Activated CD8-positive, alpha-beta memory T cell treated with anti-CD3 and anti-CD28 coated beads for 4 hours (primary cell): ENCODE measurements at places on chromosomes 1 and 21.

DNA sequence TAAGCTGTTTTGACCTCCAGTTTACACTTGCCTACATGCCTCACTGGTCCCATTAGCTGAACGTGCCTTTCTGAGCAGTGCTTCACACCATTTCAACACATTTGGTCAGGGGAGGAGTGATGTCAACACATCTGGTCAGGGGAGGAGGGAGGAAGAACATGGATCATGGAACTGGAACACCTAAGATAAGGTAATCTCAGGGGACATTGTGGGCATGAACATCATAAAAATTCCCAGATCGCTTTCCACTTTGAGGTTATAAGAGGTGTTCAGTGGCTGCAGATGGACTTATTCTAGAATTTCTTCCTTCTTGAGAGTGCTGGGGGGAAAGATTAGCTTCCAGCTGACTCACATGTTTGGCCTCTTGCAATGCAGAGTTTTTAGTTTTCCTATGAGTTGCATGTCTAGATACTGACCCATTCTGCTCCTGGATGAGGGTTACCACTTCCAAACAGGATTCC is 2.0 kb downstream of the QSOX1 start:
- DNase-seq = no peak

GRCh38 chr1:111142356-111142975 is 2.4 kb downstream of the CEPT1 start:
- no peak for DNase-seq

DNA sequence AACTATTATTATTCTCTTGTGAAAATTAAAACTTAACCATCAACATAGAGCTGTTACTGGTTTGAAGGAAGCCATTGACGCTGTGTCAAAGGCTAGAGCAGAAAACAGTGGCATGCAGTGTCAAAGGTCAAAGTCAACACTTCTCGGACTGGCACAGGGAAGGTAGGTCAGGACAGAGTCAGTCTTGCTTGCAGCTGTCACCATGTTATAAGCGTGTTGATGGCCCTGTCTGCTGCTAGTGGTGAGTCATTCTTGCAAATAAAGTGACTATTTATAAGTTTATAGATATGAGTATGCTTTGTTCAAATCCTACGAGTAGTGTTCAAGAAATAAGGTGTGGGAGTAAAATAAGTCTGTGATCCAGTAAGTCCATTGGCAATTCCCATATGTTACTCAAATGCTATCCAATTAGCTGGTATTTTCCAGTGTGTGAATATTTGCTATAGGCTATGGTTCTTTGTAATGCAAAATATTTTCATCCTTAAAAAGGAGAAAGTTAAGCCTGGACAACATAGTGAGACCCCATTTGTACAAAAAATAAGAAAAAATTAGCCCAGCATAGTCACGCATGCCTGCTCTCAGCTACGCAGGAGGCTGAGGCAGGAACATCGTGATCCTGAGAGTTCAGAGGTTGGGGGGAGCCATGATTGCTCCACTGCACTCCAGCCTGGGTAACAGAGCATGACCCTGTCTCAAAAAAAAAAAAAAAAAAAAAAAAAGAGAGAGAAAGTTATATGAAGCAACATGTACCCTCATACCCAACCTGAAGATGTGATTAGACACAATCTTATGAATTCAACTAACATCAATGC is 26.3 kb upstream of the TINAGL1 start:
- no peak for DNase-seq

DNA sequence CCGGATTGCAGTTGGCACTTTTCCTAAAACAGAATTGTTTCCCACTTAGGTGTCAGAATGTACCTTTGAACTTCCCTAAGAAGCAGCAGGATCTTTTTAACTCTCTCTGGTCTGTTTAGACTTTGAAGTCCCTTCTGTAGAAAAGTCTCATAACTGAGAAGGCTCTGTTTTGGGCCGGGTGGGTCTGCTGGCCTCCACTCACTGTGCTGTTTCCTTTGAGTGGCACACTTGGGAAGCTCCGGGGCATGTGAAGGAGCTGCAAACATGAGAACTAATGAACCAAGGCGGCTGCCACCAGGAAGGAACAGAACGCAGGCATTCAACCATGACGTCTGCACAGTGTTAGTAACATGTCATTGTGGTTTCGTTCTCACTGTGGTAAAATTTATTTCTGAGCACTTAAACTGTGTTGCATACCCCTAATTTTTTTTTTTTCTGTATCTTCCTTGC is 19.5 kb upstream of the NCMAP start:
- DNase-seq = peak; percentile 47

DNA sequence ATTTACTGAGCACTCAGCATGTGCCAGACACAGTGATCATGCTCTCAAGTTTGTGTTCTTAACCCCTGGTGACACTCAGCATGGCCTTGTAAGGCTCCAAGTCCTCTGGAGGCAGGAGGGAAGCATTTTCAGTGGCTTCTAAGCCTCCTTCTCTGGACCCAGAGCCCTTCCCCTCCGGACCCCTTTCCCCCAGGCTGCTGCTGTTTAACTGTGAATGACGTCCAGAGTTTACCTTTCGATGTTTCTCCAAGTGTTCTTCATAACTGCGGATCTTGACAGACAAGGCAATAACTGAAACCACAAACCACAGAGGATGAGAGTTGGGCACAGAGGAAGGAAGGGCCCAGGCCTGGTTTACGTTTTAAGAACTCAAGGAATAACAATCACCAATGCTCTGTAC is 6.5 kb downstream of the MRPS15 start:
- no peak for DNase-seq
